T-helper 2 cell (primary cell): ENCODE measurements at places on chromosomes 5 and 9.

DNA sequence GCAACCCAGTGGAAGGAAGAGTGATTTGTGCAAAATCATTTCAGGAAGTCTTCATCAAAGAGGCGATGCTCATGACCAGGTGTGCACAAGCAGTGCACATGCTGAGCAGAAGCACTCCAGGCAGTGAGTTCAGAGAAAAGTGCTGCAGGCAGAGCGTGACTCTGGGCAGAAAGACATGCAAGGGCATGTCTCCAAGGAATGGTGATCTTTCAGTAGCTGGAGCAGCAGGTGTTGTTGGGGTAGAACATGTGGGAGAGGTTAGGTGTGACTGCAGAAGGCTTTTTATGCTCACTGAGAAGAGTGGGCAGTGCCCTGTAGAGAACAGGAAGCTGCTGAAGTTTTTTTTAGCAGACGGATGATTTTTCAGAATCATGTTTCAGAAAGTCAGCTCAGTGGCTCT is 545.4 kb upstream of the TLE4 start:
- no peak for DNase-seq

GRCh38 chr9:136061405-136061804 is 33.7 kb downstream of the NACC2 start:
- DNase-seq, result no peak

DNA sequence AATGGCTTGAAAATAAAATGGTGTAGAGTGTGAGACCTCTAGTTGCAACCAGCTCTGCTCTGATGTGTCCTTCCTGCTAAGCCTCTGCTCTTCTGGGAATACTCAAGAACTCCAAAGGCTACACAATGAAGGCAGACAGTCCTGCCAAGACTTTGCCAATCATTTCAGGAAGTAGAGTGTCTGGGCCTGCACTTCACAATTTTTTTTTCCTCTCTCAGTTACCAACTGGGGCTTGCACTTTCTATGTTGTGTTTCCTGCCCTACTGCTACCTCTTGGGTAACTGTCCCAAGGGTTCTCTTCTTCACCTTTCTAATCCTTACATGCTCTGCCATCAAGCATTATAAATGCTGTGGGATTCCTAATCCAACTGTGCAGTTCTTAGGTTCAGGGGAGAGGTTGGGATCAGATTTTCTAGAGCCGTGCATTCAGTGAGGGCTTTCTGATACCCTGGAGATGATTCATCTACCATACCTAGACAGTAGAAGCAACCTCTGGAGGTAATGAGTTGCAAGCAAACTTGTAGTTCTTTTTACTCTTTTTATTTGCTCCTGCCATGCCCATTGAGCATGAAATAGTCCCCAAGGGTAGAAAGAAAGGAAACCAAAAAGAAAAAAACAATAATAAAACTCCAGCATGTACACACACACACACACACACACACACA is 365.9 kb downstream of the MLLT3 start:
- no peak for DNase-seq

DNA sequence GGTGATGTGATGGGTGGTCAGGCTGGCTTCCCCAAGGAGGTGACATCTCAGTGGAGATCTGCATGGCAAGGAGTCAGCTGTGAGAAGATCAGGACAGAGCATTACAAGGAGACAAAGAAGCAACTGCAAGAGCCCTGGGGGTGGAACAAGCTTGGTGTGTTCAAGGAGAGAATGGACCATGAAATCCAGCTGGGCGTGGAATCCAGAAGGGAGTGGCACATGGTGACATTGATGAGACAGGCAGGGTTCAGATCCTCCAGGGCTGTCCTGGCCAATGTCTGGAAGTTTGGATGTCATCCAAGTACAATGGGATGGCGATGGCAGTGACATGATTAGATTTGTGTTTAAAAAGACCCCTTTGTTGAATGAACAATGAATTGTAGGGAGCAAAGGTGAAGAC is 175.6 kb downstream of the MACROH2A1 start:
- DNase-seq, result no peak

GRCh38 chr5:122067390-122067789 is 10.7 kb downstream of the LOX start:
- no peak for DNase-seq
